IPS DF 6.9 (cell line): ENCODE measurements at places on chromosomes 1 and 21.

DNA sequence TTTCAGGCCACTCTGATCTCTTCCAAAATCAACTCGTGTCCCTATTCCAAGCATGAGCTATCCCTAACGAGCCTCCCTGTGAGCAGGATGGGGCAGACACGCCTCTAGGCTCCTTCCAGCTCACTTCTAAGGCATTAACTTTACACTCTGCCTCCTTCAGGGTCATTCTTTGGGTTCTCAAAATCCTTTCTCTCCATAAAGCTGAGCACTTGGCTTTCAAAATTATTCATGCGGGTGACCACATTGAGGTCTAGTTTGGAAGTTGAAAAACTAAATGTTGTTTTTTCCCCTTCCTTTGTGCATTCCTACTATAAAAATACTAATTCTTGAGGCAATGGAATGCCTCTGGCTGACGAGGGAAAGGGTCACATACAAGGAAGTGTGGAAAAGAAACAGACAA, 33.5 kb upstream of the BMP8B start:
- no peak overlapping the region for H3K27ac ChIP-seq
- no peak for DNase-seq
- no peaks in the 10 kb centered on the region for H3K4me1 ChIP-seq
- no peaks in the 10 kb centered on the region for H3K27me3 ChIP-seq

DNA sequence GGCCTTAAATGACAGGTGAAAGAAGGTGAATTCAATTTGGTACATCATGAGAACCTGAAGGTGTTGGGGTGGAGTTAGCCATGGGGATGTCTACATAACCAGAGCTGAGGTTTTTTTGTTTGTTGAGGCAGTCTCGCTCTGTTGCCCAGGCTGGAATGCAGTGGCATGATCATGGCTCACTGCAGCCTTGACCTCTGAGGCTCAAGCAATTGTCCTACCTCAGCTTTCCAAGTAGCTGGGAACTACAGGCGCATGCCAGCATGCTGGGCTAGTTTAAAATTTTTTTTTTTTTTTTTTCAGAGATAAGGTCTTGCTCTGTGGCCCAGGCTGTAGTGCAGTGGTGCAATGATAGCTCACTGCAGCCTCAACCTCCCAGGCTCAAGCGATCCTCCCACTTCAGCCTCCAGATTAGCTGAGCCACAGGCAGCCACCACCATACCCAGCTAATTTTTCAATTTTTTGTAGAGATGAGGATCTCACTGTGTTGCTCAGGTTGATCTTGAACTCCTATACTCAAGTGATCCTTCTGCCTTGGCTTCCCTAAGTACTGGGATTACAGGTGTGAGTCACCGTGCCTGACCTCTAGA, 1.9 kb upstream of the MPZ start:
- H3K27ac ChIP-seq = no peak overlapping the region
- H3K4me1 ChIP-seq = peaks cover 4% of the 10 kb centered on the region; the same call in 1 of the 2 replicates
- no peaks in the 10 kb centered on the region for H3K27me3 ChIP-seq
- no peak for DNase-seq
- no peaks in the 10 kb centered on the region for H3K36me3 ChIP-seq
- H3K4me3 ChIP-seq = no peak overlapping the region

DNA sequence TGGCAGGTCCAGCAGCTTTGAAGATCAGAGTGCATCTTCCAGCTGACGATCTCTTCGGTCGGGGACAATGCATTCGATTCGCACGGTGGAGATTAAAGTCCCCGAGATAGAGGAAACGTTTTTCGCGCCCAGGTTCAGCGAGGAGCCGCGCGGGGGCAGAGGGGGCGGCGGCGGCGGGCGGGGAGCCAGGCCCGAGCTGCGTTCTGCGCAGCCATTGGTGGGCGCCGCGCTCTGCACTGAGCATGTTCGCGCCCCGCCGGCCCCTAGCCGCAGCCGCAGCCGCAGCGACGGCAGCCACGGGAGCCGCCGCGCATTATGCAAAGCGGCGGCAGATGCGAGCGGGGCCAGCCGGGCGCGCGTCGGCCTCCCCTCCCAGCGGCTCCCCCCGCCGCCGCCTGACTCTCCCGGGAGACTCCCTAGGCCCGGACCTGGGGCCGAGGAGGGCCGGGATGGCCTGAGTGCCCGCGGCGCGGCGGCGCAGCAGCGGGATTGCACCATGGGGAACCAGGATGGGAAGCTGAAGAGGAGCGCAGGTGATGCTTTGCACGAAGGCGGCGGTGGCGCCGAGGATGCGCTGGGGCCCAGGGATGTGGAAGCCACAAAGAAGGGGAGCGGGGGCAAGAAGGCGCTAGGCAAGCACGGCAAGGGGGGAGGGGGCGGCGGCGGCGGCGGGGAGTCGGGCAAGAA, at the start of gene FMN2:
FMN2 (plus strand) TSS at position 270 of the 687 bp plus-strand sequence; CDS start at position 497, 227 bp downstream.
- no peak for DNase-seq
- no peak within 1 kb of the TSS for H3K27ac ChIP-seq
- H3K36me3 ChIP-seq = no peaks in the 10 kb centered on the region

GRCh38 chr1:184409011-184409410, 22.2 kb downstream of the C1orf21 start:
- no peaks in the 10 kb centered on the region for H3K36me3 ChIP-seq
- H3K27ac ChIP-seq = no peak overlapping the region
- 0 out of 2 replicates have a peak, but pooled peaks cover 1% of the 10 kb centered on the region for H3K4me1 ChIP-seq
- no peak for DNase-seq
- no peak overlapping the region for H3K4me3 ChIP-seq

GRCh38 chr1:157199421-157199755, 61.2 kb upstream of the ETV3 start:
- no peaks in the 10 kb centered on the region for H3K36me3 ChIP-seq
- H3K4me3 ChIP-seq = no peak overlapping the region
- no peaks in the 10 kb centered on the region for H3K27me3 ChIP-seq
- no peak for DNase-seq
- H3K4me1 ChIP-seq = no peaks in the 10 kb centered on the region
- no peak overlapping the region for H3K27ac ChIP-seq

GRCh38 chr21:26747216-26747615, 98.0 kb downstream of the ADAMTS1 start:
- H3K36me3 ChIP-seq = no peaks in the 10 kb centered on the region
- no peak for DNase-seq
- no peak overlapping the region for H3K27ac ChIP-seq
- no peaks in the 10 kb centered on the region for H3K4me1 ChIP-seq
- H3K4me3 ChIP-seq = no peak overlapping the region

DNA sequence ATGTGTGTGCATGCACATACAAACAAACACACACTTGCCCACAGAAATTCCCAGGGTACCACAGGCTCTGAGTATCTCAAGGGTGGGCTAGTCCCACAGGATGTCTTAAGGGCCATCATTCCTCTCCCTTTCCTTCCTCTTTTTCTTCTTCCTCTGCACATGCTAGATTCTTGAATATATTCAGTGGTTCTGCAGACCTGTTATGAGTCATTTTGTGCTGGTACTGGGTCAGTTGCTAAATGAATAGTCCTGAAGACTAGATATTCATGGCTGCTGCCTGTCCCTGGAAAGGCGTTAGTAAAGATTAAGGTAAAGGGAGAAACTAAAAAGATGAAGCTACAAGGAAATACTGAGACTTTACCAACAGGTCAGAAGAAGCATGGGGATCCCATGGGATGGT, 256.7 kb upstream of the KIAA0040 start:
- no peaks in the 10 kb centered on the region for H3K36me3 ChIP-seq
- no peak overlapping the region for H3K27ac ChIP-seq
- DNase-seq = no peak
- no peak overlapping the region for H3K4me3 ChIP-seq

- H3K4me1 ChIP-seq = no peaks in the 10 kb centered on the region
- no peaks in the 10 kb centered on the region for H3K36me3 ChIP-seq
- H3K4me3 ChIP-seq = no peak overlapping the region
- H3K27me3 ChIP-seq = no peaks in the 10 kb centered on the region
- DNase-seq = peak; percentile 29
Observed at GRCh38 chr21:16330082-16330907, 600.5 kb downstream of the USP25 start.

- no peak for DNase-seq
- H3K36me3 ChIP-seq = peaks cover 37% of the 10 kb centered on the region; the same call in 1 of the 2 replicates
- peaks cover 7% of the 10 kb centered on the region; the same call in 1 of the 2 replicates for H3K4me1 ChIP-seq
- no peak overlapping the region for H3K4me3 ChIP-seq
Observed at GRCh38 chr1:114130846-114131525, 22.7 kb downstream of the SYT6 start.

DNA sequence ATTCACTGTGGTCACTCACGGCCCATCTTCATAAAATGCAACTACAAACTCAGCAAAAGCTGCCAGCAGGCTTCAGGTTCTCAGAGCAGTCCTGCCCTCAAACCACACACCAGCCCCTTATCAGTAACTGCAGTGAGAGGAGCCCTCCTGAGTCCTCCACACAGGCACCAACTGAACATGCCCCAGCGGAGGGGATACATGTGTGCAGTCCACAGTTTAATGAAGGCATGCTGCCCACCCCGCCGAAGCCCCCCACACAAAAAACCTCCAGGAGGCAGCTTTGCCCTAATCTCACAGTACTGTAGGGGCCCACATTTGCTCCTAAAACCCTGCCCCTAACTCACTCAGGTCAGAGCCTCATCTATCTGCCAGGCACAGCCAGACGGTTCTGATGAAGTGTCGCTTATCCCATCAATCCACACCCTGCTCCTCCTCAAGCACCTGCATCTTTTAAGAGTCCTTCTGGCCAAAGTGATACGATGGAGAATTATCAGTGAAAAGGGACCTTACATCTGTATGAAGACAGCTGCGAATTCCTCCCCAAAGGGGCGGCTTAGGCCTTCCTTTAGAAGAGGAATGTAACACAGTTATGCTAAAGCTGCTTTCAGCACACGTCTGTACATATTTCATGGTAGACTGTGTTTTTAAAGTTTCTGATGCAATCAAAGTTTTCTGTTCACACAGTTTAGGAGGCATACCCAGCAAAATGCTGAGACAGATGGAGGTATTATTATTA, 3.5 kb downstream of the ABCB10 start:
- no peak overlapping the region for H3K27ac ChIP-seq
- H3K4me1 ChIP-seq = no peaks in the 10 kb centered on the region
- no peak for DNase-seq
- H3K4me3 ChIP-seq = no peak overlapping the region
- H3K27me3 ChIP-seq = no peaks in the 10 kb centered on the region
- H3K36me3 ChIP-seq = no peaks in the 10 kb centered on the region

- no peaks in the 10 kb centered on the region; the same call in 1 of the 2 replicates for H3K27me3 ChIP-seq
- H3K36me3 ChIP-seq = peaks cover 4% of the 10 kb centered on the region
- no peak overlapping the region for H3K4me3 ChIP-seq
- no peak overlapping the region for H3K27ac ChIP-seq
Observed at GRCh38 chr1:182600745-182601415, 3.3 kb downstream of the RGS16 start.

GRCh38 chr1:208542309-208542708, 298.1 kb upstream of the PLXNA2 start:
- no peaks in the 10 kb centered on the region for H3K4me1 ChIP-seq
- H3K36me3 ChIP-seq = no peaks in the 10 kb centered on the region
- no peak overlapping the region for H3K27ac ChIP-seq
- H3K4me3 ChIP-seq = no peak overlapping the region
- DNase-seq = no peak

DNA sequence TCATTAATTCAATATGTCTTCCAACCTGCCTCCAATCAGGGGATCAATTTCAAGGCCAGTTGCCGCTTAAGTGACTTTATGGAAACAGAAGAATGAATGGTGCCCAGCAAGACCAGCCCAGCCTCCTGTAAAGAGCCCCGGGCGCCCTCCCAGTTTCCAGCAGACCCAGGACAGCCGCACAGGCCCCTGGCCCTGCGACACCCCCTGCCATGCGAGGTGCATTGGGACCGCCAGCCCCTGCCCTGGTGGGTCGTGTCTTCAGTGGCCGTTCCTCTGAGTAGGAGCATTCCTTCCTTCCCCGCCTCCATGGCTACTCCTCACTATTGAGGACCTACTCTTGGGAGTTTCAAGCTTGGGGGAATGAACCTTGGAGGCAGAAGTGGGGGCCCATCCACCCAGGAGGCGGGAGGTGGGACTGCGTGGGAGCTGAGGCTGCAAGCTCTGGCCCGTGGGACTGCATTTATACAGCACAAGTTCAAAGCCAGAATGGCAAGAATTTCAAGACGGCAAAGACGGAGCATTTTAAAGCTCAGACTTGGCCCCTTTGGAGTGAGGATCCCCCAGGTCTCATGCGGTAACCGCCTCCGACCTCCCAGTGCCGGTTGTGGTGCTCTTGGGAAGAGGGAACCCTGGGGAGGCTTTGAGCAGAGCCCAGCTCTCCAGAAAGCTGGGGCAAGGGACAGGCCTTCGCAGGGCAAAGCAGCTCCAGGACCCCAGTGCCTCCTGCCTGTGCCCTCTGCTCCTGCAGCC, 73.1 kb upstream of the ACTRT2 start:
- H3K36me3 ChIP-seq = no peaks in the 10 kb centered on the region
- no peaks in the 10 kb centered on the region for H3K4me1 ChIP-seq
- H3K4me3 ChIP-seq = no peak overlapping the region
- H3K27ac ChIP-seq = no peak overlapping the region
- no peak for DNase-seq

GRCh38 chr1:206915030-206915735, 6.6 kb downstream of the FCMR start:
- no peak overlapping the region for H3K27ac ChIP-seq
- H3K36me3 ChIP-seq = no peaks in the 10 kb centered on the region
- H3K27me3 ChIP-seq = no peaks in the 10 kb centered on the region
- H3K4me1 ChIP-seq = no peaks in the 10 kb centered on the region
- no peak for DNase-seq
- no peak overlapping the region for H3K4me3 ChIP-seq

DNA sequence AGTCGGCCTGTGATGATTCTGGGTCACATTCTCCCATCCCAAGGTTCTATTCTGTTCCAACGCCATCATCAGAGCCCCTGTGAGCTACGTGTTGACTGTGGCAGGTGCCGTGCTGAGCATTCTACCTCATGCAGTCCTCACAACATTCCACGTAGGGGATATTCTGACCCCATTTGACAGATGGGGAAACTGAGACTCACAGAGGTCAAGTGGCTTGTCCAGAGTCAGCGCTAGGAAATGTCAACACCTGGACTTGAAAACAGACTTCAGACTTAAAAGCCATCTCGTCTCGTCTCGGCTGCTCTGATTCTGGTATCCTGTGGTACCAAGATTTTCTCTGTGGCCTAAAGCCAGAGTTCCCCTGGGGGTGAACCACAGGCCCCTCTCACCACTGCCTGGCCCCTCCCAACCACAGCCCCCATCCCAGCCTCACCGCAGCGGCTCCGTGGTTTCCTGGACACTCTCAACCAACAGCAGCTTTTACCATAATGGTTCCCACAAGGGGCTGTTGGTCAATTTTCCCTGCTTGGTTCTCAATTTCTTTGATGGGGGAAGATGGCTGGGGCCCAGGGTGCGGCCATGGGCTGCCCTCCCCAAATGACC, 39.6 kb downstream of the SDC3 start:
- peaks cover 1% of the 10 kb centered on the region; the same call in 1 of the 2 replicates for H3K4me1 ChIP-seq
- H3K27me3 ChIP-seq = no peaks in the 10 kb centered on the region
- DNase-seq = no peak
- H3K36me3 ChIP-seq = peaks cover 15% of the 10 kb centered on the region
- no peak overlapping the region for H3K4me3 ChIP-seq

- peak; percentile 25 for DNase-seq
- no peaks in the 10 kb centered on the region for H3K27me3 ChIP-seq
- H3K4me1 ChIP-seq = peaks cover 2% of the 10 kb centered on the region; the same call in 1 of the 2 replicates
- H3K4me3 ChIP-seq = no peak overlapping the region
Observed at GRCh38 chr1:9760824-9761223, 62.9 kb downstream of the CLSTN1 start.
